ENCODE measurements at places on chromosomes 5 and 9.

DNA sequence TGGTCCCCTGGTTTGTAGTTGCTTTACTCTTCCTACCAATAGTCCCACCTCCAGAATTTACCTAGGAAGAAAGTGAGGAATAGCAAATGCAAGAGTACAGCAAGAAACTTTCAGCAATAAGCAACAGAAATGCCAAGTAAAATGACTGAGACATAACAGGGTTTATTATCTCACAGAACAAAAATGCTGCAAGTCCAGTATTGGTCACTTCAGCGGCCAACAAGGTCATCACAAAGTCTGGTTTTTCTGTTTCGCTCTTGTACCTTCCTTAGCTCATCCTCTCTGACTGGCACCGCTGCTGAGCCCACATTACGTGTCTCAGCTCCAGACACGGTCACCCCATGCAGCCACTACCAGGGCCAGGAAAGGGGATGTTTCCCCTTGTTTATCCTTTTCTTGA lies 82.7 kb downstream of the RFK start:
- H3K27me3 ChIP-seq: peaks cover 2% of the 10 kb centered on the region
- no peak overlapping the region for H3K27ac ChIP-seq
- H3K4me1 ChIP-seq: no peaks in the 10 kb centered on the region
- no peaks in the 10 kb centered on the region for H3K36me3 ChIP-seq

- H3K4me3 ChIP-seq: peak overlapping the region; percentile 30
- no peak overlapping the region for H3K27ac ChIP-seq
- H3K4me1 ChIP-seq: peaks cover 10% of the 10 kb centered on the region
Observed at GRCh38 chr5:176809544-176810080, 747 bp upstream of the UNC5A start.

DNA sequence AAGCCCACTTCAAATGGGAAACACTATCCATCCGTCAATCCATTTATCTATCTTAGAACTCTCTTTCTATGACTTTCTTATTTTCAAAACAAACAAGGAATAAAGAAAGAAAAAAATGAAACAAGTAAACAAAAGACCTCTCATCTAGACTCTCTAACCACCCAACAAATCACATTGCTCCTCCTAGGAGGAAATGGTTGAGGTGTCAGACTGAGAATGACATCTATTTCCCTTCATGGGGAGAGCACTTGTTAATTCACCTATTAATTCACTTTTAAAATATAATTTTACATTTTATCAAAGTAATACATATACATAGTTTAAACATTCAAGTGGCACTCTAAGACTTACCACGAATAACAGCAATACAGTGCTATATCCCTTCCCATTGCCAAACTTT lies 2.4 kb upstream of the IL31RA start:
- DNase-seq: no peak
- H3K36me3 ChIP-seq: no peaks in the 10 kb centered on the region
- H3K27ac ChIP-seq: no peak overlapping the region

GRCh38 chr9:15032860-15033259 lies 122.6 kb upstream of the FREM1 start:
- H3K4me3 ChIP-seq: no peak overlapping the region
- H3K4me1 ChIP-seq: no peaks in the 10 kb centered on the region

- no peak for DNase-seq
- no peak overlapping the region for H3K4me3 ChIP-seq
- H3K4me1 ChIP-seq: no peaks in the 10 kb centered on the region
- peaks cover 13% of the 10 kb centered on the region for H3K27me3 ChIP-seq
- H3K36me3 ChIP-seq: peaks cover 1% of the 10 kb centered on the region
Observed at GRCh38 chr5:172669386-172670004, 28.4 kb downstream of the NEURL1B start.

GRCh38 chr5:6328173-6328572 lies 50.2 kb downstream of the MED10 start:
- H3K27me3 ChIP-seq: no peaks in the 10 kb centered on the region
- no peaks in the 10 kb centered on the region for H3K4me1 ChIP-seq
- H3K27ac ChIP-seq: no peak overlapping the region
- H3K36me3 ChIP-seq: peaks cover 28% of the 10 kb centered on the region

- no peaks in the 10 kb centered on the region for H3K36me3 ChIP-seq
- H3K4me3 ChIP-seq: no peak overlapping the region
- H3K4me1 ChIP-seq: no peaks in the 10 kb centered on the region
Observed at GRCh38 chr5:118620233-118620632, 368.1 kb downstream of the DTWD2 start.

GRCh38 chr5:181203093-181203711 lies 1.8 kb downstream of the TRIM7 start:
- H3K27me3 ChIP-seq: peaks cover 4% of the 10 kb centered on the region
- H3K4me1 ChIP-seq: peaks cover 38% of the 10 kb centered on the region
- no peak for DNase-seq
- no peaks in the 10 kb centered on the region for H3K36me3 ChIP-seq

GRCh38 chr5:112064956-112065355 lies 308.0 kb upstream of the NREP start:
- no peak overlapping the region for H3K4me3 ChIP-seq
- DNase-seq: no peak
- peaks cover 3% of the 10 kb centered on the region for H3K27me3 ChIP-seq
- no peaks in the 10 kb centered on the region for H3K4me1 ChIP-seq
- H3K27ac ChIP-seq: no peak overlapping the region
- H3K36me3 ChIP-seq: no peaks in the 10 kb centered on the region

DNA sequence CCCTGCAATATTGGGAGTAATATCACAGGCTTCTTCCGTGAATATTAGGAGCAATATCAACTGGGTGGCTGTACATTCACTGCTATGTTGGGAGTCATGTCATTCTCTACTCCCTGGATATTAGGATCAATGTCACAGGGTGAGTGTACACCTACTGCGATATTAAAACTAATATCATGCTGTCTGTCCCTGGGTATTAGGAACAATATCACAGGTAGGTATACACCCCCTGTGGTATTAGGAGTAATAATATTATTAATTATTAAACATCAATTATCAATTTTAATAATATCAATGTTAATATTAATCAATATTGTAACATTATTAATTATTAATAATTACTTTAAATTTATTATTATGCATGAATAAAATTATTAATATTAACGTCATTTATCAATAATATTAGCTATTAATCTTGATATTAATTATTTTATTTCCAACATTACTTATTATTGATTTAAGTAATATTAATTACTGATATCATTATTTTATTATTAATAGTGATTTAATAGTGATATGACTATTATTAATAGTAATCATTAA lies 121.9 kb downstream of the TMEM38B start:
- no peak for DNase-seq
- H3K27ac ChIP-seq: no peak overlapping the region
- H3K36me3 ChIP-seq: peaks cover 4% of the 10 kb centered on the region
- H3K4me1 ChIP-seq: no peaks in the 10 kb centered on the region

DNA sequence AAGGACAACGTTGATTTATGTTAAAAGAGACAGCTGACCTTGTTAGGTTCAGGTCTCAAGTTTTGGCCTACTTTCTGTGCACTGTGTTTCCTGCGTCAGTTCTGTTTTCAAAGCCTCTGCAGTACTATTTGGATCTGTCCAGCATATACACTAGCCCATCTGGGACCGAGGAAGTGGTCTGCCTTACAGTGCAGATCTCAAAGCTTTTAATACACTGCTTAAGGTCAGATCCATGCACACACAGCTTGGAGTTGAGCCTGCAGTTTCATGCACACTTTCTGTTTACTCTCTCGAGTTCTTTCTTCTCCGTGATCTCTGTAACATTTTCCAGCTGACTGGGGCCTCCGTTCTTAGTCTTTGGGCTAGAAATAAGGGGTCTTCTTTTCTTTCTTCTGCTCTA lies 24.1 kb downstream of the CARTPT start:
- H3K27ac ChIP-seq: no peak overlapping the region
- H3K4me3 ChIP-seq: no peak overlapping the region
- no peaks in the 10 kb centered on the region for H3K4me1 ChIP-seq
- H3K36me3 ChIP-seq: peaks cover 3% of the 10 kb centered on the region

DNA sequence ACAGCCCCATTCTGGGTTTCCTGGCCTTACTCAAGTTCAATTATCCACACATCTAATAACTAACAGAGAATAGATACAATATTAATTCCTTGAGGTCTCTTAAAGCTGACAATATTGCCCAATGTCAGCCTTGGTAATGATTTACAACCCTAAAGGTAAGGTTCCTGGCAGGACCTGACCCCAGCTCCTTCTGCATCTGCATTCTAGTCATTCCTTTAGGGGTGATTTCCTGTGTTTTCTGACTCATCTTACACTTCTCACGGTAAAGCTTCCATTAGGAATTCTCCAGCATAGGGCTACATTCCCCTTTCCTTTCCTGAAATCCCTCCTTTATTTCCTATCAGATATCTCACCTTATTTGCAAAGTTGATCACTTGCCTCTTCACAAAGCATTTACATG lies 9.3 kb downstream of the HAVCR1 start:
- H3K27ac ChIP-seq: no peak overlapping the region
- H3K27me3 ChIP-seq: peaks cover 5% of the 10 kb centered on the region
- no peak overlapping the region for H3K4me3 ChIP-seq
- peaks cover 5% of the 10 kb centered on the region for H3K4me1 ChIP-seq
- no peaks in the 10 kb centered on the region for H3K36me3 ChIP-seq
- no peak for DNase-seq

DNA sequence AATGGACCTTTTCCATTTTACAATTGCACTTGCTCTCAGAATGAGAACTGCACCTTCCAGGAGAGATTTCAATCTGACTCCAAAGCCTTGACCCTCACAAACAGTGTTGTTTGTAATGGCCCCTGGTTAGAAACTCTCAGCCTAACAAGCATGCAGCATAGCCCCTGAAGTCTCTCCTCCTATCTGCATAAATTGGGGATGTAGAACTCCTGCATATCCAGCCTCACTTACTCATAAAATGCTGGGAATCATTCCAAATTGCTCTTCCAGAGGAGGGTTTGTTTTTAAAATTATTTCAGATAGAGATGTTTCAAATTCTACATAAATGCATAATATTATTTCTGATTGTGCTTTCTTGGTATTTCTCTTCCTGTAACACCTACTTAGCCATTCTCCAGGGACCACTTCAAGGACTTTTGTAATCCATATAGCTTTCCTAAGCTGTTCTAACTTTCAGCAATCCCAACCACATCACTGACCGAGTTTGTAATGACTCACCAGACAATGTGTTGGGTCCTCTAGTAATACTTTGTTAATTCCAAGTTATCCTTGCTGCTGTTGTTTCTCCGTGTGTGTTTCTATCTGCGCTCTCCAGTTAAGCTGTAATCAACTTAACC lies 143.8 kb upstream of the CCDC152 start:
- H3K4me1 ChIP-seq: no peaks in the 10 kb centered on the region
- H3K36me3 ChIP-seq: peaks cover 6% of the 10 kb centered on the region
- no peak overlapping the region for H3K4me3 ChIP-seq
- peaks cover 5% of the 10 kb centered on the region for H3K27me3 ChIP-seq

Data from memory B cell (primary cell).